ENCODE measurements at places on chromosomes 4 and X.

GRCh38 chr4:150280081-150280895 is 202.0 kb downstream of the DCLK2 start:
- DNase-seq: no peak

DNA sequence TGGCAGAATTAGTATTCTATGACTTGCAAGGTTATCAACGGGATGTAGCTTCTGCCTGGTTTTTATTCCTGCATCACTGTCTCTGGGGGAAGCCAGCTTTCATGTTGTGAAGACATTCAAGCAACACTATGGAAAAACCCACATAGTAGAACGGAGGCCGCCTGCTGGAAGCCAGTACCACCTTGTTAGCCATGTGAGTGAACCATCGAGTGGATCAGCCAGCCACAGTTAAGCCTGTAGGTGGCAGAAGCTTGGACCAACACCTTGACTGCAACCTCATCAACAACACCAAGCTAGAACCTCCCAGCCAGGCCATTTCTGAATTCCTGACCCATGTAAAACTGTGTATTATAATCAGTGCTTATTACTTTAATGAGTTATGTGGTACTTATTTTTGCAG is 538.2 kb downstream of the KCNIP4 start:
- DNase-seq: no peak

- DNase-seq: peak; percentile 66
These were observed 128.7 kb downstream of the ARHGAP24 start for GRCh38 chr4:85603437-85604336.

DNA sequence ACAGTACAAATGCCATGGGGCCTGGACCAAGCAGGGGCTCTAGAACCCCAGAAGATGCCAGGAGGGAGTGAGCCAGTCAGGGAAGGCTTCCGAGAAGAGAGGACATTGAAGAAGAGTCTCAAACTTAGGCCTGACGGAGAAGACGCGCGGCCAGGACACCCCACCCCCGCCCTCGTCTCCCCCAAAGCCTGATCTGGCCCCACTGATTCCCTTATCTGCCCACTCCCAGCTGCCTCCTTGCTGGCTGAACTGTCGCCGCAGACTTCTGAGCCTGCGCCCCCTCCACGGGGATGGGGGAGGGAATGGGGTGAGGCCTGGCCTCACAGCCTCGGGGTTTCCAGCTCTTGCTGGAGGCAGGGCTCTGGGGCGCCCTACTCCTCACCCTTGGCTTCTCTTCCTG is 3.6 kb upstream of the GATA1 start:
- DNase-seq: no peak

- DNase-seq: no peak
These were observed 124.6 kb downstream of the RAP1GDS1 start for GRCh38 chr4:98385831-98386230.
